ENCODE measurements at places on chromosomes 2 and 18.

- DNase-seq: no peak
- no peaks in the 10 kb centered on the region for H3K4me1 ChIP-seq
- no peaks in the 10 kb centered on the region for H3K36me3 ChIP-seq
- H3K4me3 ChIP-seq: no peak overlapping the region
Observed at GRCh38 chr2:184455624-184456023, 142.7 kb upstream of the ZNF804A start.

DNA sequence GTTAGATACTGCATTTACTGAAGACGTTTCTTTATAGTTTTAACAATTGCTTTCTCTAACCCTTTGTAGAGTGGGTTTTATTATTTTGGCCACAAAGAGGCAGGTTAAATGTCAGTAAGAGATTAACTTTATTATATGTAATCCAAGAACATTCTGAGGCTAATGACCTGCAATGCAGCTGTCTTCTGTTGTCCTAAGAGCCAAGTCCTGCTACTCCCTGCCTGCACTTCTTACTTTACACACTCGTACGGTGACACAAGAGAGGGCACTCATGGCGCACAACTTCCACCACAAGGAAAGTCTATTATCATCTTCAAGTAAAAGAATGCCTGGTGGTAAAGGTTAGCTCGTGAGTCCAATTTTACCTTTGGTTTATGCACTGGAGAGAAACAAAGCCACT, 471.0 kb upstream of the HNMT start:
- H3K27ac ChIP-seq: no peak overlapping the region
- H3K4me3 ChIP-seq: no peak overlapping the region
- no peaks in the 10 kb centered on the region for H3K4me1 ChIP-seq
- H3K27me3 ChIP-seq: no peaks in the 10 kb centered on the region

- no peak overlapping the region for H3K27ac ChIP-seq
- H3K36me3 ChIP-seq: no peaks in the 10 kb centered on the region
- no peak for DNase-seq
- peaks cover 15% of the 10 kb centered on the region for H3K4me1 ChIP-seq
- H3K4me3 ChIP-seq: no peak overlapping the region
- no peaks in the 10 kb centered on the region for H3K27me3 ChIP-seq
Observed at GRCh38 chr18:3468833-3469232, 18.9 kb downstream of the TGIF1 start.

DNA sequence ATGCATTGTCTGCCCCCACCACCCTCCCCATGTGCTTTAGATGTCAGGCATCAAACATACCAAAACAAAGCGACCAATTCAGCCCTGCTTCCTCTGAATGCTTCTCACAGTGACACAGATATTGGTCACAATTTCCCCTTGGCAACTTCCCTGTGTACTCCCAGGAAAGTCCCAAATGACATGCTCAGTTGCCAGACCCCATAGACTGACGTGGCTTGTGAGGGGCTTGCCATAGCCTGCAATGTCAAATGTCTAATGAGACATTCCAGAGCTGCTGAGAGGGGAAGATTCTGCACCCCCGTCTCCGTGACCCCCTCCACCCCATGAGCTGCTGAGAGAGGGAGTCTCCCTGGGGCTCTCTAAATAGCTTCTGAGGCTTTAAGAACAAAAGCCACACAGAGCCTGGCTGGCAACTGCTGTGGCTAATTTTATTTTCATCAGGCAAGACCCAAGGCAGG, 47.3 kb downstream of the RFTN2 start:
- no peak overlapping the region for H3K27ac ChIP-seq
- H3K36me3 ChIP-seq: no peaks in the 10 kb centered on the region
- H3K27me3 ChIP-seq: no peaks in the 10 kb centered on the region
- DNase-seq: peak; percentile 13
- no peaks in the 10 kb centered on the region for H3K4me1 ChIP-seq

DNA sequence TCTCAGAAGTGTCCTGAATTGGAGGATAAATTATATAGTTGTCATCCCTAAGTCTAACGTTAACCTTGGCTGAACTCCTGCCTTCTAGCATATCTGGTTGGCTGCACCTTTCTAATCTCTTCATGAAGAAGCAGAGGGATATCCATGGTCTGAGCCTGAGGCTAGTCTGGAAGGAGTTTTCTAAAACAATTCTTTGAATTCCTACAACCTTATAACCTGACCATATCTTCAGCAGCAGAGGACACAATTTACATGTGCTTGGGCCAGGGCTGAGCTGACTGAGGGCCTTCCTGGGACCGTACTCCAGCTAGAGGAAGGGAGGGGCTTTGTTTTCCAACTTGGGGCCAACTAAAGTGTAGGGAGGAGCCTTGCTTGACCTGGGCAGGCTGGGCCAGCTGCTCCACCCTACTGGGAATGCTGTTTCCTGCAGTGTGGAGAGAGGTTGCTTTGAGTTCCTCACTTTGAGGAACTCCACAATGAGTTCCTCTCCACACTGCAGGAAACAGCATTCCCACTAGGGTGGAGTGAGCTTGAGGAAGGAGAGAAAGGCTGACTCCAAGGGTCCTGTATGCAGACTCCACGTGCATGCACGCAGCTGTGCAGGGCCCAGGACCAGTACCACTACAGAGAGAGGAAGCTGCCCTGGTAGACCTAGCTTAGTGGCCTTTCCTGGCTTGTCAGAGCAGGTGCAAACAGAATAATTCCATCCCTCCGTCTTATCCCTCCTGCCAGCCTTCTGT, 19.6 kb downstream of the CEP68 start:
- H3K4me1 ChIP-seq: peaks cover 19% of the 10 kb centered on the region
- no peak overlapping the region for H3K4me3 ChIP-seq
- H3K36me3 ChIP-seq: peaks cover 34% of the 10 kb centered on the region

DNA sequence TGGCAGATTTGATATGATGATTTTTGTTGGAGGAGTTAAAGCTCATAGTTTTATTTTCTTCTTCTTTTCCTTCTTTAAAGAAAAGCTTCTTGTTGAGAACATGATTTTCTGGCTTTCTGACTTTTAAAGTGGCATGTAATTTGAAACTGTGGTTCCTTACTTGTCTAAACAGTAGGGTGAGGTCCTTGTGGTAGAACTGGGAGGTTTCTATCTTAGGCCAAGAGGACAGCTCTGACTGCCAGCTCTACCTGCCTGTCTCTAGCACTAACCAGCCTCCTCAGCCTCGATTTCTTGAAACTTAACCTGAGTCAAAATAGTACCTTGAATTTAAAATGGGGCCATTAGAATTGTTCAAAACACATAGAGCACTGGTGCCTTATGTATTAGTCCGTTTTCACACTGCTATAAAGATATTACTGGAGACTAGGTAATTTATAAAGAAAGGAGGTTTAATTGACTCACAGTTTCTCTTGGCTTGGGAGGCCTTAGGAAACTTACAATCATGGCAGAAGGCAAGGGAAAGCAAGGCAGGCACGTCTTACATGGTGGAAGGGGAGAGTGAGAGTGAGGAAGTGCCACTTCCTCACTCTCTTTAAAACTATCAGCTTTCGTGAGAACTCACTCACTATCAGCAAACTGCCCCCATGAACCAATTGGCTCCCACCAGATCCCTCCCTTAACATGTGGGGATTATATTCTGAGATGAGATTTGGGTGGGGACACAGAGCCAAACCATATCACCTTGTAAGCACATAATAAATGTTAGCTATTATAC, 119.0 kb downstream of the CERS6 start:
- H3K4me3 ChIP-seq: no peak overlapping the region
- no peaks in the 10 kb centered on the region for H3K27me3 ChIP-seq
- H3K36me3 ChIP-seq: no peaks in the 10 kb centered on the region
- H3K27ac ChIP-seq: no peak overlapping the region
- DNase-seq: no peak

GRCh38 chr2:233242231-233242927, 9.1 kb upstream of the ATG16L1 start:
- H3K36me3 ChIP-seq: no peaks in the 10 kb centered on the region
- no peak overlapping the region for H3K4me3 ChIP-seq
- H3K27ac ChIP-seq: no peak overlapping the region
- no peaks in the 10 kb centered on the region for H3K4me1 ChIP-seq
- DNase-seq: no peak

DNA sequence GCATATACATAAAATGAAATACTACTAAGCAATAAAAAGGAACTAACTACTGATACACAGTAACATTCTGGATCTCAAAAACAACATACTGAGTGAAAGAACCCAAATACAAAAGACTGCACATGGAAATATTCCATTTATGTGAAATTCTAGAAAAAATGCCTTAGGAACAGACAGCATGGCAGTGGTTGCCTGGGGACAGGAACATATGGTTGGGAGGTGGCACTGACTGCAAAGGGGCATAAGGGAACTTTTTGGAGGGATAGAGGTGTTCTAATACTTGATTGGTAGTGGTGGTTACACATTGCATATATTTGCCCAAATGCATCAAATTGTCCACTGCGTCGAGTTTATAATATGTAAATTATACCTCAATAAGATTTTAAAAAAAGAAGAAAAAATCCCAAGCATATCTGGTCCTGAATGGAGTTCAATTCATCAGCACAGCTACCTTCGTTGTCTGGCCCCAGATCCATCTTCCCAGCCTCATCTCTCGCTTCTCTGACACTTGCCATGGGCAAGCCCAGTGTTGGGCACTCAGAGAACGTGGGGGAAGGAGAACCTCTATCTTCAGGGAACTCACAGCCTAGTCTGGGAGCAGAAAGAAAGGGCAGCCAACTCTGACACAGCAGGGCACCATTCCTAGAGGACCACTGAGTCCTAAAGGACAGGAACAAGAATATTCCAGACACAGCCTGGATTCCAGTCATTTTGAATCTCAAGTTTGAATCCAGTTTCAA, 8.6 kb upstream of the SMAD4 start:
- H3K4me3 ChIP-seq: no peak overlapping the region
- DNase-seq: no peak
- H3K36me3 ChIP-seq: no peaks in the 10 kb centered on the region
- H3K27ac ChIP-seq: no peak overlapping the region
- no peaks in the 10 kb centered on the region for H3K27me3 ChIP-seq
- no peaks in the 10 kb centered on the region for H3K4me1 ChIP-seq

GRCh38 chr2:73611867-73612266, 30.4 kb downstream of the NAT8 start:
- no peak overlapping the region for H3K4me3 ChIP-seq
- DNase-seq: peak; percentile 4
- no peak overlapping the region for H3K27ac ChIP-seq
- H3K27me3 ChIP-seq: no peaks in the 10 kb centered on the region

DNA sequence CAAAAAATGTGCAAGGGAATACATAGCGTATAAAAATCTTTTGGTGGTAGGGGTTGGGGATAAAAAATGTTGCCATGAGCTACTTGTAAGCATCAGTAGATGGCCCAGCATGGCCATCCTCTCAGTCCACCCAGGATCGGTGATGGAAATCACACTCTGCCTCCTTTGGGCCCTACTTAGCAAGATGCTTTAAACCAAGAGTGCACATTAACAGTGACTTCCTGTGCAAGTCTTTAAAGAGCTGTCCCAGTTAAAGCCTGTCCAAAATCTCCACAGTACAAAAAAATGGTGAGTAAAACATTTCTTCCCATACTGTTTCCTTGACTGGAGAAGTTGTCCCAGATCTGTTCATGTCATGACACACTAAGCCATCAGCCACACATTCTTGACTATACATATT, 18.0 kb downstream of the ANKRD44 start:
- H3K4me1 ChIP-seq: no peaks in the 10 kb centered on the region
- no peak overlapping the region for H3K4me3 ChIP-seq
- H3K36me3 ChIP-seq: no peaks in the 10 kb centered on the region
- DNase-seq: no peak

DNA sequence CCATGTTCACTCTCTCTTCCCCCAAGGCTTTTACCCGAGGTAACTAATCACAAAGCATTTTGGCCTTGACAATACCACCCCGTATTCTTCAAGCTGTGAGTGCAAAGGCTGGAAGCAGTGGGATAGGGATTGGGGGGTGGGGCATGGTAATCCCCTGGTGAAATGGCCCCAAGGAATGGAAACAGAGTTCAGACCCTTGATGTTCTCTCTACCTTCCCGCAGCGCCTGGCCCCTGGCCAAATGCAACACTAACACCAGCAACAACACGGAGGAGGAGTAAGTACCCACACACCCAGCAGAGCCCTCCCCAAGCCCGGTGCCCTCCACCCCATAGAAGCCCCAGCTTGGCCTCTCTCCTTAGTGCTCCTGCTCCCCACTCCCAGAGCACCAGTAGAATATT, 36.9 kb downstream of the CNGA3 start:
- H3K36me3 ChIP-seq: no peaks in the 10 kb centered on the region
- H3K27me3 ChIP-seq: peaks cover 3% of the 10 kb centered on the region
- H3K27ac ChIP-seq: no peak overlapping the region
- no peak for DNase-seq
- no peak overlapping the region for H3K4me3 ChIP-seq

DNA sequence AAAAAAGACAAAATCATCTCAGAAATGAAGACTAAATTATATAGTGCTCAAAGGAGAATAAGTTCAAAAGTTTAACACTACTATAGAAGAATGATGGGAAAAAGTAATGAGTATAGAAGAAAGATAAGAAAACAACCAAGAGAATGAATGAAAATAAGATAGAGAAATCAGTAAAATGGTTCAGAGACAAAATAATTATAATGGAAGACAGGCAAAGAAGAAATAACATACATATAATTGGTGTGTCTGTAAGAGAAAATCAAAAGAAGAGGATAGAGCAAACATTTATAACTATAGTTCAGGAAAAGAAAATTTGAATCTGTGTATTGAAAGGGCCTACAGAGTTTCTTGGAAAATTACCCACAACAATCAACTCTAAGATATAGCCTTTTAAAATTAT, 43.5 kb downstream of the DNAH6 start:
- DNase-seq: no peak
- H3K36me3 ChIP-seq: no peaks in the 10 kb centered on the region
- no peaks in the 10 kb centered on the region for H3K27me3 ChIP-seq
- H3K4me3 ChIP-seq: no peak overlapping the region
